Pons (tissue), 1 donor: ENCODE measurements at places on chromosomes 7 and 10.

GRCh38 chr10:24973163-24973562 lies 20.8 kb upstream of the PRTFDC1 start:
- DNase-seq = peak; percentile 26

GRCh38 chr7:132160611-132161532 lies 415.4 kb downstream of the PLXNA4 start:
- DNase-seq = no peak

- DNase-seq = no peak
These were observed 203.1 kb upstream of the PCLO start for GRCh38 chr7:83365746-83366145.

GRCh38 chr7:2526659-2527504 lies 7.3 kb downstream of the LFNG start:
- no peak for DNase-seq

- no peak for DNase-seq
These were observed 506.0 kb downstream of the POM121L12 start for GRCh38 chr7:53541475-53541874.

- DNase-seq = no peak
These were observed 4.7 kb upstream of the TMEM72 start for GRCh38 chr10:44906486-44906885.

DNA sequence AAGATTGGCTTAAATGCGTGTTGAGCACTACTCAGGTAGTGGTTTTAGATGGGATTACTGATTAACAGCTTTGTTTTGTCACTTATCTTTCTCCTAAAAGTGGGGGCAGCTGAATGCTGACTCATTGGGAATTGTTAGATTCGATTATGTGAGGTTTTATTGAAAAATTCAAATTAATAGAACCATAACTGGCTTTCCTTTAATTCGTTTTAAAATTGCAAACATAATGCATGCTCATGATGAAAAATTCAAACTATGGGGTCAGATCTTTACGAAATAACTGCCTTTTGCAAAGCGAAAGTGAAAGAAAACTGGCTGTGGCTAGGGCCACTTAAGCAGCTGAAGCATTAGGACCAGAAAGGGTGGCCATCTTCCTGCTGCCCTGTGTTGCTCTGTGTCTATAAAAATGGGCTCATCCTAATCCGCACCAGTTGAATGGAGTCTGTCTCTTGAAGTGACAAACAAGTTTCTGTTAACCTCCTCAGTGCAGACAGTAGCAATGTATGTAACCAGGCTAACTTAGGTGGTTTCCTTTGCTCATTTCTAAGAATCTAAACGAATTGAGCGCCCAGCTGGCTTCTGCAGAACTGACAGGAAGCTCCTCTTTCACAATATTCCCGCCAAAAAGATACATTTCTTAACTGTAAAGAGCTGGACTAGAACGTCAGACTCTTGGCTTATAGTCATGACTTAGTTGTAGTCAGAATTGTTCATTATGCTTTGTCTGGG lies 27.8 kb downstream of the DENND10 start:
- peak; percentile 69 for DNase-seq

DNA sequence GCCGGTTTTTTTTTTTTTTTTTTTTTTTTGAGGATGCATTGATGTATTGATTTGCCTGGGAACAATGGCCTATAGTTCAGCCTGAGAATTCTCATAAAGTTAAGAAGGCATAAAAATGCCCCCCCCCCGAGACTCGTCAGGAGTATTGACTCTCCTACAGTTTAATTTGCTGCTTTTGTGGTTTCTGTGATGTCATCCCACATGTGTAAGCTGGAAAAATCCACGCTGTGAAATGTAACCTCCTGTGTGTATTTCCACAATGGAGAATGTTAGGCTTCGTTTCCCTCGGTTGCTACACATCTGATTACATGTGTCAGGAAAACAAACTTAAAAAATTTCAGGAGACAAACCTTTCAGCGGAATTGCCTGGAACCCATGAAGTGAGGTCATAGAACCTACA lies 117.9 kb downstream of the FANK1 start:
- DNase-seq = no peak

DNA sequence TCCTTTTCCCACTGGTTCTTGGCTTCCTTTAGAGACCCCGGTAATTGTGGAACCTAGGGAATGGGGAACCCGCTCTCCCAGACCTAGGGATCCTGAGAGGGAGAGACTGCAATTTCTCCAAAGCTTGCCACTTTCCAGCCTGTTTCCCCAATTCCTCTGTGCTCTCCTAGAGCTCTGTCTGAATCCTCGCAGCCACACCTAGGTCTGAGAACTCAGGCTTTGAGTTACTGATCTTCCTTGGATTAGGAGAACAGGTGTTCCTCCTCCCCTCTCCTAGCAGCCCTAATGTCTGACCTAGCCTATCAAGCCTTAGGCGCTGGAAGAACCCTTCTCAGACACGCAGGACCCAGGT lies 20.0 kb downstream of the WNT8B start:
- no peak for DNase-seq

DNA sequence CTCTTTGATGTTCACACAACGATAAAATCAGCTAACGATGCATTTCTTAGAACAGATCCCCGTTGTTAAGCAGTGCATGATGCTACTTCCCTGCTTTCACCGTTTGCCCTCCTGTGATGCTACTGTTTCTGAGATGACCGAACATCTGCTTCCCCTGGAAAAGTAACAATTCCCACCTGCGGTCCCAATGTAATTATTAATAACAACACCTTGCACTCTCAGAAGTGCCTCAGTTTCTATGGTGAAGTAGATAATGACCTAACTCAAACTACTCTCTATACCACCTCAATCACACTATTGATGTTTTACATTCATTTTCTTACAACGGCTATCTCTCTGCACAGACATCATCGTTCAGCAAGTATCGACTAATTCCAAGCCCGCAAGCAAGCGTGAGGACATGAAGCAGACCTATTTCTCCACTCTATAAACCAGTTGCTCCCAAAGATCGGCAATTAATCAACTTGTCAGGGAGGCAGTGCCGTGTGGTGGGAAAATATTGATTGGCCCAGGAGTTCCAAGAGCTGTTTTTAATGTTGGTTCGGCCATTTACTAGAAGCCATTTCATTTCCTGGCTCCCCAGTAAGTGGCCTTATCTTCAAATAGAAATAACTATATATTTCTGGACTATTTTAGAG lies 42.7 kb downstream of the FAM107B start:
- no peak for DNase-seq

- no peak for DNase-seq
These were observed 182.8 kb upstream of the ANKRD30A start for GRCh38 chr10:36942616-36943015.
